ENCODE measurements at places on chromosomes 3 and 15.

DNA sequence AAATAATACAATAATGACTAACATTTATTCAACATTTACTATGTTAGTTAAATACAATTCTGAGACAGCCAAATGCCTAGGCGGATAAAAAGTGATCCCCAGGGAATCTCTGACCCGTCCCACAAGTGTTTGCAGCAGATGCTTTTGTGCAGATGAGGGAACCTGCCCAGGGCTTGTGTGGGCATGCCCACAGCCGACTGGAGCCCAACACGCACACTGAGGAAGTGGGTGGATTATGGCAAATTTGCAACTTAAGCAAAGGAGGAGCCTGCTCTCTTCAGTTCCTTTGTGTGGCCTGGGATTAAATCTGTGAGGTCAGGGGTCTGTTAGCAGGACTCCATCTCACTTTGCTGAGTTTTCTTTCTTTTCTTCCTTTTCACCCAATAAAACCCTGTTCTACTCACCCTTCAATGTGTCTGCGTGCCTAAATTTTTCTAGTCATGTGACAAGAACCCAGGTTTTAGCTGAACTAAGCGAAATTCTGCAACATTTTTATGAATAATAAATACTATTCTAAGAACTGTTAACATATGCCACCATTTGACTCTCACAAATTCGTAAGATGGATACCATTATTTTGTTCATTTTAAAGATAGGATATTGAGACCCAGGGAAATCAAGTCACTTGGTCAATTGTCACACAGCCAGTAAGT is 13.9 kb upstream of the RTP1 start:
- ATAC-seq, result no peak

DNA sequence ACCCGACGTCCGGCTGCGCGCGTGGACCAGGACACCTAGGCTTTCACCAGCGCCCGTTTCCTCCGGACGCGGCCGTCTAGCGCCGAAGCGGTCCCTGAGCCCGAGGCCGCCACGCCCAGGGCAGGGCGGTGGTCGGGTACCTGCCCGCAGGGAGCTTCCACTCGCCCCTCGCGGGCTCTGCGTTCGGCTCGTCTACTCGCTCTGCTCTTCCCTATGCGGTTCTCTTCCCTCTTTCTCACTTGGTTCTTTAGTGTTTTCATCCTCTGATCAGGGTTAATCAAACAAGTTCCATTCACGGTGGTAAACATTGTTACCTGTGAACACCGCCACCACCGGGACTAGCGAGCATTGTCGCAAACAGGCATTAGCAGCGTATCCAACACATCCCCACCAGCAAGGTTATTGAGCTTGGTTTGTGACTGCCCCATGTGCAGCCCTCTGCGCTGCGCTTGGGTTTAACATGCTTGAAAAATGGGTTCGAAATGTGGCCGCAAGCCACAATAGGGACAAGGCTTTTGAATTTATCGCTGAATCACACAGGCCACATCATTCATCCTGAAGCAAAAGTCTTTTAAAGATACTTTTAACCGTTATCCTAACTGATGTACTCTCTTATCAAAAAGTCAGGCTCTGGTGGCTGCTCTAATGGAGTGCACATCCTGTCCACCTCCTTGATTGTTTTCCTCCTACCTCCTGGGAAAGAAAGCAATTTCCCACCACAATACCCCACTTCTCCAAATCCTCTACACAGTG is 843 bp upstream of the CD47 start:
- no peak for ATAC-seq

DNA sequence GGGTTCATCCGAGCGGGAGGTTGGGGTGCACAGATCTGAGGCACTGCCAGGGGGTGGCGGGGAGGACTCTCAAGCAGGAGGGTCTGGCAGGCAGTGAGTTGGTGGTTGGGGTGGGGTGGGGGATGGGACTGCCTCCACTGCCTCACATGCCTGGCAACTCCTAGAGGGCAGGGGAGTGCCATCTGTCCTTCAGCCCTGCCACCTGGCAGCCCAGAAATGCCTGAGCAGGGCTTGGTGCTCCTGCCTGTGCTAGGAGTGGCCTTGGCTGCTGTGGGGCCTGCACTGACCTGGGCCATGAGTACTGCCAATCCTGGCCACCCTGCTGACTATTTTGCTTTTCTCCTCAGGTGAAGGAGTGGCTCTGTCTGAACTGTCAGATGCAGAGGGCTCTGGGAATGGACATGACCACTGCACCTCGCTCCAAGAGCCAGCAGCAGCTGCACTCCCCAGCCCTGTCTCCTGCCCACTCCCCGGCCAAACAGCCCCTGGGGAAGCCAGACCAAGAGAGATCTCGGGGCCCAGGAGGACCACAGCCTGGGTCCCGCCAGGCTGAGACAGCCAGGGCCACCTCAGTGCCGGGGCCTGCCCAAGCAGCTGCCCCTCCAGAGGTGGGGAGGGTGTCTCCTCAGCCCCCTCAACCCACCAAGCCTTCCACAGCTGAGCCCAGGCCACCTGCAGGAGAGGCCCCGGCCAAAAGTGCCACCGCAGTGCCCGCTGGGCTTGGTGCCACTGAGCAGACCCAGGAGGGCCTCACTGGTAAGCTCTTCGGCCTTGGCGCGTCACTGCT is 32.0 kb upstream of the APEH start:
- no peak for ATAC-seq

- ATAC-seq, result no peak
These were observed 81.3 kb downstream of the CHL1 start for GRCh38 chr3:277873-278272.

Measured in motor neuron (in vitro differentiated cells).